ENCODE measurements at places on chromosomes 3 and 15.

DNA sequence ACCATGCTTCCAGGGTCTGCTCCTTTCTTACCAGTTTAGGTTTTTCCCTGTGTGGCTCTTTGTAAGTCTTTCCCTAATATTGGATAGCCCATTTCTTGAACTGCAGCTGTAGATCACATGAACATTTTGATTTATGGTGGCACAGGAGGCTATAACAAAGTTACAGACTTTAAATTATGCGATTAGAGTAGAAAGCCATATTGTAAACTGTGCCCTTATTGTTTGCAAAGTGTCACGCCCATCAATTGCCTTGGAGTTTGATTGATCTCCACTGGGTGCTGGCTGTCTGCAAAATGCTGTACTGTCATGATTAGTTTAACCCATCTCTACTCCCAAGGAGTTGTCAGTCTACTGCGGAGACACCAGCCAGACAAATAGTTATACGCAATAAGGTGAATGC lies 110.3 kb downstream of the CACNA2D3 start:
- DNase-seq = no peak

- no peak for DNase-seq
Observed at GRCh38 chr3:152497457-152497856, 228.7 kb downstream of the MBNL1 start.

DNA sequence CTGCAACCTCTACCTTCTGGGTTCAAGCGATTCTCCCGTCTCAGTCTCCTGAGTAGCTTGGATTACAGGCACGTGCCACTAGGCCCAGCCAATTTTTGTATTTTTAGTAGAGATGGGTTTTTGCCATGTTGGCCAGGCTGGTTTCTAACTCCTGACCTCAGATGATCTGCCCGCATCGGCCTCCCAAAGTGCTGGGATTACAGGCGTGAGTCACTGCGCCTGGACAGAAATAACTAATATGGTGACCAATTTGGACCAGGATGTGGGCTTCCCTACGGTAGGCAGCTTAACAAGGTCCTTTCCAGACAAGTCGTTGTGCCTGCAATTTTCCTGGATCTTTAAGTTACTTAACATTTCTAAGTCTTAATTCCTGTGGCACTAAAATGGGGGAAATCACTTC lies 14.8 kb downstream of the WDR53 start:
- no peak for DNase-seq

GRCh38 chr15:92667287-92667904 lies 11.8 kb upstream of the FAM174B start:
- no peak for DNase-seq

DNA sequence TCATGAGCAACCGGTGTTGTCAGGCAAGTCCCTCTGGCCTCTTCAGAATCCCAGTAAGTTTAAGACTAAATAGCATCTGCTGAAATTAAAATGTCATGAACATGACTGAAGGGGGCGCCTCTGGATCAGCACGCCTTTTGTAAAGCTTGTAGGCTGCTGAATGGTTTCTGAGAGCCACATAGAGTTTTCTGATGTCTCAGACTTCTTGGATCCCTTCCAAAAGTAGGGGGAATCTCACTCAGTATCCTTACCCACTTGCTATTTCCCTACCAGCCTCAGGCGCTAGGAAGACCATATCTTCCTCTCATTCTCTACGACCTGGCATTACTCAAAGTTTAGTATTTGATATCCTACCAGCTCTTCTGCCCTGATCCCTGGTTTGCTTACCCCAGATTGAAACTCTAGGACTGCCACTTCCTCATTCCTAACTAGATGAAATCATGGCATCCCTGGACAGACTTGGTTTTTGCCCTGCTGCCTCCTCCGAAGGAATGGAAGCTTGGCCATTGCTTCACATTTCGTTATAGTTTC lies 62.7 kb upstream of the CD47 start:
- no peak for DNase-seq

GRCh38 chr15:39494462-39494861 lies 86.4 kb upstream of the THBS1 start:
- no peak for DNase-seq

DNA sequence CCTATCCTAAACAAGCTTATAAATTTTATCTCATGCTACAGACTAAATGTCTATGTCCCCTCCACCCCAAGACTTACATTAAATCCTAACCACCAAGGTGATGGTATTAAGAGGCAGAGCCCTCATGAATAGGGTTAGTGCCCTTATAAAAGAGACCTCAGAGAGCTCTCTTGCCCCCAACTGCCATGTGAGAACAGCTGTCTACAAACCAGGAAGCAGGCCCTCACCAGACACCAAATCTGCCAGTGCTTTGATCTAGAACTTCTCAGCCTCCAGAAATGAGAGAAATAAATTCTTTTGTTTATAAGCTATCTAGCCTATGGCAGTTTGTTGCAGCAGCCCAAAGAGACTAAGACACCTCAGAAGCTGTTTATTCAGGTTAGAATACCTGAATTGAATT lies 58.5 kb downstream of the TP53BP1 start:
- DNase-seq = no peak

GRCh38 chr15:33215941-33216872 lies 21.7 kb upstream of the FMN1 start:
- no peak for DNase-seq

DNA sequence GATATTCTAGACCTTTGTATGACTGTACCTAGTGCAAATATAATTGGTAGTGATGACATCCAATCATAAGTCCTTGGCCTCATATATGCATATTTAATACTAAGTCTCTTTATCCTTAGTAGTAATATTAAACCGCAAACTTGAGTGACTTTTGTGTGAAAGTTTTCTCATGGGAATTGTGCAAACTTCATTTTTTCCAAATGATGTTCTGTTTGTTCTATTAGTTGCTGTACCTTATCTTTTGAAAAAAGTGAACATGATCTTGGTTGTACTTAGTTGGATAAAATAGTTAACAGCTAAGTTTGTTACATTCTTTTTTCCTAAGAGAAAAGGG lies 43.2 kb downstream of the TMEM45A start:
- DNase-seq = no peak

GRCh38 chr3:4732925-4733324 lies 239.8 kb downstream of the ITPR1 start:
- DNase-seq = no peak

Data from thoracic aorta (tissue), 2 donors.